ENCODE measurements at places on chromosomes 16 and 17.

DNA sequence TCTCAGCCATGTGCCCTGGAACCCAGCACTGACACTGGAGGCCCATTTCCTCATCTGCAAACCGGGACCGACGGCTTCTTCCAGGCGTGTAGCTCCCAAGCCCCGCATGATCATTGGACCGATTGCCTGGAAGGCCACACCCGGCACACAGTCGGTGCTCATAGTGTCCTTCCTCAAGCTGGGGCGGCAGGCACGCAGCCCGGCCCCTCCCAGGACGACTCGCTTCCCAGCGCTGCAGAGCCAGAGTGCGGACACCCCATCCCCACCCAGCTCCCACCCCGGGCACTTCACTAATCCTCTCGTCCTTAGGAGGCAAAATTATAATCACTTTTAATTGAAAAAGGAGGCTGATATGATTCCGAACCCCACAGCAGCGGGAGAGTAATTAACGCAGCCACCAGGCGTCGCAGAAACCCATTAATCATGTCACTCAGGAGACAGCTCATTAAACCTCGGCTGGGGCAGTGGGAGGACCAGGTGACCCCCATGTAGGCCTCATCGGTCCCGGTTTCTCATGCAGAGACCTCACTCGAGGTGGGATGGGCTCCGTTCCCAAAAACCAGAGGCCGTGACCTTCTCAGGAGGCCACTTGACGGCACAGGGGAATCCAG, 33.1 kb downstream of the ZNF469 start:
- DNase-seq = no peak

- DNase-seq = no peak
Observed at GRCh38 chr17:16930571-16931317, 41.2 kb downstream of the TNFRSF13B start.

DNA sequence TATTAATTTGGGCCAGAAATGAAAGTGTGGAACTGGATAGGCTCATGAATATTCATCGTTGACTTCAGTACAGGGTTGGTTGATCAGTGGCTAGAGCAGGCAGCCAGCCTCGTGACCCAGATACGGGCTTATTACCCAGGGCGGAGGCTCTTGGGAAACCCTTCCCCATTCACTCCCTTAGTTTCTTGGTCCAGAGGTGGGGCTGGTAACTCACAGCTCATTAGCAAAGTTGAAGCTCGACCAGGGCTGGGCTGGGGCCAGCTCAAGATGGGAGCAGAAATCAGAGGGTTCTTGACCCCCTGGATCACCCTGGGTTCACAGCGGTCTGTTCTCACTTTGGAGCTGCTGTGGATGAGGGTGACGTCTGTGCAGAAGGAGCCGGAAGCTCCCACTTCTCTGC, 44.6 kb upstream of the GSE1 start:
- no peak for DNase-seq

- peak; percentile 16 for DNase-seq
Observed at GRCh38 chr17:79612468-79613194, 1.8 kb upstream of the RBFOX3 start.

GRCh38 chr16:86578611-86579267, 390 bp downstream of the FOXL1 start:
- peak; percentile 75 for DNase-seq

- no peak for DNase-seq
Observed at GRCh38 chr17:67047382-67047781, 3.0 kb downstream of the CACNG1 start.

- peak; percentile 74 for DNase-seq
Observed at GRCh38 chr17:50169121-50169764, 3.4 kb downstream of the SGCA start.

GRCh38 chr17:80499560-80499959, 23.2 kb upstream of the NPTX1 start:
- DNase-seq = no peak

DNA sequence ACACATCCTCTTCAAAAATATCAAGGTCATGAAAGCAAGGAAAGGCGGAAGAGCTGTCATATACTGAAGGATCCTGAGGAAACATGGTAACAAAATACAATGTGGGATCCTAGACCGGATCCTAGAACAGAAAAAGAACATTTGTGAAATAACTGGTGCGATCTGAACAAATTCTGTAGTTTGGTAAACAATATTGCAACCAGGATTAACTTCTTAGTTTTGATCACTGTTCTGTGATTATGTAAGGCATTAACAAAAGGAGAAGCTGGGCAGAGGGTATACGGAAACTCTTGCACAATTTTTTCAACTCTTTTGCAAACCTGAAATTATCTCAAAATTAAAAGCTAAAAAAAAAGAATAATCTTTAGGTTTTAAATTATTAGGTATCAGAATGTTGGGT, 109.7 kb downstream of the TRIM37 start:
- no peak for DNase-seq

- DNase-seq = no peak
Observed at GRCh38 chr17:65456368-65457151, 104.9 kb downstream of the AXIN2 start.

DNA sequence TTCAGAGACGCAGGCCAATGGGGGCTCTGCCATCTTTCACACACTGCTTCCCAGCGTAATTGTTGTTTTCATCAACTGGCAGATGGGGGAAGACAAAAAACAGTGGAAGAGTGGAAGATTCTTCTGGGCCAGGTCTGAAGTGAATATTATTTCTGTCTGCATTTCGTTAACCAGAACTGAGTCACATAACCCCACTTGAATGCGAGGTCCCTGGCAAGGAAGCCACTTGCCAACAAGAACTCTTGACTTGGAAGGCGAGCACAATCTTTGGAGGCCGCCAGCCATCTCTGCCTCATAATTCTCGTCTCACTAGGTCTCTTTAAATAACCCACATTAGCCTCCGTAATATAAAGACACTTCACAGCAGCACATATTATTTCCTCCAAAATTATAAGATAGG, 75.4 kb downstream of the CYB561 start:
- no peak for DNase-seq

DNA sequence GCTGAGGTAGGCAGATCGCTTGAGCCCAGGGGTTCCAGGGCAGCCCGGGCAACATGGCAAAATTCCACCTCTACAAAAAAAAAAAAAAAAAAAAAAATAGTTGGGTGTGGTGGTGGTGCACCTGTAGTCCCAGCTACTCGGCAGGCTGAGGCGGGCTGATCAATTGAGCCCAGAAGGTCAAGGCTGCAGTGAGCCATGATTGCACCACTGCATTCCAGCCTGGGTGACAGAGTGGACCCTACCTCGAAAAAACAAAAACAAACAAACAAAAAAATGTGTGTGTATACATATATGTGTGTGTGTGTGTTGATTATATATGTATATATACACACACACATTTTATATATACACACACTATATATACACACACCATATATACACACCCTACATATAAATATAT, 39.1 kb upstream of the TBC1D3K start:
- no peak for DNase-seq

DNA sequence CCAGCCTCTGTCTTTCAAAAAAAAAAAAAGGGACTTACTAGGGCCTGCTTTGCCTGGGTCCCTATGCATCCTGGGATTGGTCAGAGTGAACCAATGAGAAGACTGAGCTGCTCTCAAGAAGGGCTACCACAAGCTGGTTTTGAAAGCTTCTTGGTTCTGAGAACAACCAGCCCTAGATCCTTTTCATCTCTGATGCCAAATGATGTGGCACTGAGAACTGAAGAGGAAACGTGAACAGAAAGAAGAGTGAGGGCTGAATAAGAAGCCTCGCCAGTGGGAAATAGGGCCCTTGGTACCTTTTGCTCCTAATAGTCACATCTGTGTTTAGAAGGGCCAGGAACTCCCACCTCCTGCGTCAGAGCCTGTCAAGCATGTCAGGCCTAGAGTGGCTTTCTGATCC, 10.7 kb downstream of the TACO1 start:
- no peak for DNase-seq

- no peak for DNase-seq
Observed at GRCh38 chr17:33874617-33875060, 380.4 kb upstream of the CCL2 start.

GRCh38 chr16:83814659-83814985, 6.8 kb downstream of the HSBP1 start:
- no peak for DNase-seq

- peak; percentile 84 for DNase-seq
Observed at GRCh38 chr16:84810518-84811273, 9.1 kb upstream of the CRISPLD2 start.

- peak; percentile 84 for DNase-seq
Observed at GRCh38 chr16:4370570-4371356, 885 bp upstream of the VASN start.

- peak; percentile 11 for DNase-seq
Observed at GRCh38 chr17:16106161-16106891, 106.7 kb downstream of the TTC19 start.

DNA sequence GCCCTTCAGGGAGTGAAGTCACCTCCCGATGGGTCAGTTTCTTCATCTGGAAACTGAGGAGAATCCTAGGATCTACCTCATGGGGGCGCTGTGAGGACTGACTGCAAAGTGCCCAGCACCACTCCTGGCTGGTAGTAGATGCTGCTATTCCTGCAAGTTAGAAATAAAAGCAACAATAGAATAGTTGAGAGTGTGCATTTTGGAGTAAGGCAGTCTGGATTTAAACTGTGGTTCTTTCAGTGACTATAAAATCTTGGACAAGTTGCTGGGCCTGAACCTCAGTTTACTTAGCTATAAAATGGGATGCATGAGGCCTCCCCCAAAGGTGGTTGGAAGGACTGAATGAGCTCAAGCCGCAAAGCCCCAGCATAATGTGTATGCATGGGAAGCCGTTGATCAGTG, 70.6 kb downstream of the CYB5B start:
- no peak for DNase-seq

- DNase-seq = peak; percentile 38
Observed at GRCh38 chr16:1696863-1697262, 9.1 kb upstream of the MAPK8IP3 start.

DNA sequence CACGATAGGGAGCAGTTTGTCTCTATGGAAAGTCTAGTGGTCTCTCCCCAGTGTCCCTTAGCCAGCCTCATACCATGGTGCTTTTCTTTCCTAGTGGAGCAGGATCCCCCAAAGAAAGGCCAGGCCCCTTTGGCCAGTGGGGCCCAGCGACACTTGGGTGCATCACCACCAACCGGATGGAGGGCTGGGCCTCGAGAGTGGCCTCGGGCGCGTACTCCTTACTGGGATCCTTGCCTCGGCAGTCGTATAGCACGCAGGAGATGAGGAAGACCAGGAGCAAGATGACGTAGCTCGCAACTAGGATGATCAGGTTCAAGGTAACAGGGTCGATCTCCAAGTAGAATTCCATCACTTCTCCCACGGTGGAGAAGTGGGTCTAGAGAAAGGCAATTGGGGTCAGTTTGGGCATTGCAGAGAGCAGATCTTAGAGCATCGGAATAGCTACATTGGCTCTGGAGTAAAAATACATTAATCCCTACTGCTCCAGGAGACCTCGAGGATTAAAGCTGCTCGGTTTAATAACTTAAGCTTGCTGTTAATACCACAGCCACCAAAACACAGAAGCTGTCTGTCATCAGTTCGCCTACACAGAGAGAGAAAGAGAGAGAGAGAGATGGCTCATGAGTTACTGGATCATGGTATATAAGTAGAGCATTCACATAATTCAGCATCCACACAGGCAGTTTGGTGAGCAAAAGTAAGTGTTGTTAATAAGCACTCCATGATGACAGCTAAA, at the start of gene SMIM36:
TSS of gene SMIM36 (minus strand) at position 467 of the 736 bp plus-strand sequence.
- no peak for DNase-seq

DNA sequence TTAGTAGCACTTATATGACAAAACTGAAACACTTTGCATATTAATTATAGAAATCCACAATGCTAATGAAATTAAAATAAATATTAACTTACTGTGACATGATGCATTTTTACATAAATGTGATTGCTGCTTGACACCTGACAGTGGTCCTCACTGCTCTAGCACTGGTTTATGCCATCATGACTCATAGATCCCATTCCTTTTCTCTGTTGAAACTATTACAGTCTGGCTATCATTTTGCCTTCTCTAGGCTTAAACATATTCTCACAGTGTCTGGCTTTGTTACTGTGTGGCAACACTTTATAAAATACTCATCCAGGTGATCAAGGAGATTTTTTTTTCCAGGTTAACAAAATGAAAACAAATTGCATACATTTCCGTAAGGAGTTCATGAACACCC, 108.0 kb downstream of the MRTFB start:
- DNase-seq = peak; percentile 41

DNA sequence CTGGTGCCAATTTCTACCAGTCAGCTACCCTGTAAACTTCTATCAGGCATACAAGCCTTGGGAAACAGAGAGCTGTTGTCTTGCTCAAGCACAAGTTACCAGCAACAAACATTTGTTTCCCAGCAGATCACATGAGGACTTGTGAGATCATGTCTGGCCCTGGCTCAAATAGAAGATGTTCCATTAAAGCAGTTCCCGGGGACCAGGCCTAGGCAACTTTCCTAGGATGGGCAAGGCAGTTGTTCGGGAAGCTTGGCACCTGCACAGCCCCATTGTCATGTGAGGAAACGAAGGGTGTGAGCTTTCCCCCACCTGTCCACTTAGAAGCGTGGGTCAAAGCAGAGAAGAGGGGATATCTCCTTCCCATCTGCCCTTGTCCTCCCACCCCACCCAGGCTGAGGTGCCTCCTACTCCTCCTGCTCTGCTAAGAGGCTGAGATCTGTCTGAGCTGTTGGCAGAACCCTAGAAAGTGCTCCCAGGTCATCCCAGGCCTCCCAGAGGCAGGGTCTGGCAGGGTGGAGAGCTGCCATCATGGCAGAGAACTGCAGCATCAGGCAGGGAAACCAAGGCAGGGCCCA, 11.2 kb upstream of the SLC47A2 start:
- peak; percentile 58 for DNase-seq

GRCh38 chr17:47955497-47956461, 1.9 kb downstream of the PRR15L start:
- DNase-seq = no peak

GRCh38 chr16:72013389-72013788, 4.8 kb downstream of the DHODH start:
- peak; percentile 3 for DNase-seq

DNA sequence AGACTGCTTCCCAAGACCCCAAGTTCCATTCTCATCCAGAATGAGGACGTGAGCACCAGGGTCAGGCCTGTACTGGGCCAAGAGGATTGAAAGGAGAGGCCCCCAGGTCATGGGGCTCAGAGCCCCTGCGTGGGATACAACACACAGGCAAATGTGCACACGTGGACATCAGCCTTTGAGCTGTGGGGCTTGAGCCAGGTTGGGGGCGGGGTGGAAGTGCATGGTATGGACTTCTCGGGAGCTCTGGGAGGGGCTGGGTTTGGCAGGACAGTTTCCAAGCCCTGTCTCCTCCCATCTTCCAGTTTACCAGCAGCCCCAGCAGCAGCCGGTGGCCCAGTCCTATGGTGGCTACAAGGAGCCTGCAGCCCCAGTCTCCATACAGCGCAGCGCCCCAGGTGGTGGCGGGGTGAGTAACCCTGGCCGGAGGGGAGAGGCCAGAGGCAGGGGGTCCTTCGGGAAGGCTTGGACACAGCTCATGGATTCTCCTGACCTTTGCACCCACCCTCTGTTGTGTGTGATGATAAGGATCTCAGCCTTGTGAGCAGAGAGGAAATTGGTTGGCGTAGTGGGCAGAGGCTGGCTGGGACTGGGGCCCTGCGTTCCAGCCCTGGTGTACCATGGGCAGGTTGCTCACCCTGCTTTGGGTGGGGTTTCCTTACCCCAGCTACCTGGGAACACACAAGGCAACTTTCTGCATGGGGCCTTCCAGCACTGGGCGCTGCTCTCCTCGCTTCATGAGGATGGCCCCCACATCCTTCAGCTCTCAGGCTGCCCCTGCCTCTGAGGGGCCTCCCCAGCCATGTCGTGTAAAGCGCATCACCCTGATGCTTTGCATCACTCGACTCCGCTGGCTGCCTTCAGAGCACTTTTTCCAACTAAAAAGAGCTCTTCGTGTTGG, 10.4 kb upstream of the LASP1NB start:
- no peak for DNase-seq

Measured in EH (cell line).